Hippocampal formation (tissue), 2 donors: ENCODE measurements at places on chromosomes 12 and 14.

DNA sequence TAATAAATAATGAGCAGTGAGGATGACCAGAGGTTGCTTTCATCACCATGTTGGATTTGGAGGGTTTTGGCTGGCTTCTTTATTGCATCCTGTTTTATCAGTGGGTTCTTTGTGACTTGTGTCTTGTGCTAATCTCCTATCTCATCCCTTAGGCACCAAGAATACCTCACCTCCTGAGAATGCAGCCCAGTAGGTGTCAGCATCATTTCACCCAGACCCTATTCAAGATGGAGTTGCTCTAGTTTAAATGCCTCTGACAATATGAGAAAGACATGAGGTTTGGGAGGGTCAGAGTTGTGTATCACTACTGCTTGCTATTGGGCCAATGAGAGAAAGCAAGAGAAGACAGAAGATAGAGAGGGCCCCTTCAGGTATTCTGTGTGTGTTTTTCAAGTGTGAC is 592.2 kb downstream of the ETNK1 start:
- no peak for DNase-seq

- DNase-seq, result no peak
Measured at GRCh38 chr14:61296719-61297502, 15.8 kb upstream of the TMEM30B start.

DNA sequence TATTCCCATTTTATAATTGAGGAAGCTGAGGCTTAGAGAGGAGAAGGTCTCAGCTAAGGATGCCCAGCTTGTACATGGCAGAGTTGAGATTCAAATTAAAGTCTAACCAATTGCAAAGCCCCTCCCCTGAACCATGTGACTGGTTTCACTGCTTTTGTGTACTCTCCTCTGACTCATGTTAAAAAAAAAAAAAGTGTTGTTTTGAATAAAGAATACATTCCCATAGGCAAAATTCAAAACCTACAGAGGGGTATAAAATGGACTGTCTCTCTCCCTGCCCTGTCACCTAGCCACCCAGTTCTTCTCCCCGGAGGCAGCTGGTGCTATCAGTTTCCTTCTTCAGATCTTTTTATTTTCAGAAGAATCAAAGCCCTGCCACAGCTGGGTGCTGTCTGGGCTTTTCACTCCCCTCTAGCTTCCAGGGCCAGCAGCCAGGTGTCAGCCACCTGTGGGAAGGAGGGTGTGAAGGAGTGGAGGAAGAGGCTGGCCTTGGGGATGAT is 5.4 kb downstream of the PSMD9 start:
- DNase-seq, result no peak

DNA sequence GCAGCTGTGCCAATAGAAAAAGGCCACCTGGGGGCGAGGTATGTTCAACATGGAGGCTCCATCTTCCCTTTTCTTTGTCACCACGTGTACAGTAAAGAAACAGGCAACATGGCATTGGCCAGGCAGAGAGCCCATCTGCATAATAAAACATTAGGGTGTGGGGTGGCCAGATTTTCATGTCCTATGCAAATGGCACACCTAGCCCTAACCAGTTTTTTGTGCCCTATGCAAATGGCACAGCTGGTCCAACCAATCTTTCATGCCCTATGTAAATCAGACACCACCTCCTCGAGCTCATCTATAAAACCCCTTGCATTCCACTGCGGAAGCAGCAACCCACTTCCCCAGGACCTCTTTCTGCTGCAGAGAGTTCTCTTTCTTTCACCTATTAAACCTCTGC is 149.1 kb upstream of the RGS6 start:
- no peak for DNase-seq

GRCh38 chr14:63573581-63573980 is 30.4 kb upstream of the PPP2R5E start:
- DNase-seq, result no peak

DNA sequence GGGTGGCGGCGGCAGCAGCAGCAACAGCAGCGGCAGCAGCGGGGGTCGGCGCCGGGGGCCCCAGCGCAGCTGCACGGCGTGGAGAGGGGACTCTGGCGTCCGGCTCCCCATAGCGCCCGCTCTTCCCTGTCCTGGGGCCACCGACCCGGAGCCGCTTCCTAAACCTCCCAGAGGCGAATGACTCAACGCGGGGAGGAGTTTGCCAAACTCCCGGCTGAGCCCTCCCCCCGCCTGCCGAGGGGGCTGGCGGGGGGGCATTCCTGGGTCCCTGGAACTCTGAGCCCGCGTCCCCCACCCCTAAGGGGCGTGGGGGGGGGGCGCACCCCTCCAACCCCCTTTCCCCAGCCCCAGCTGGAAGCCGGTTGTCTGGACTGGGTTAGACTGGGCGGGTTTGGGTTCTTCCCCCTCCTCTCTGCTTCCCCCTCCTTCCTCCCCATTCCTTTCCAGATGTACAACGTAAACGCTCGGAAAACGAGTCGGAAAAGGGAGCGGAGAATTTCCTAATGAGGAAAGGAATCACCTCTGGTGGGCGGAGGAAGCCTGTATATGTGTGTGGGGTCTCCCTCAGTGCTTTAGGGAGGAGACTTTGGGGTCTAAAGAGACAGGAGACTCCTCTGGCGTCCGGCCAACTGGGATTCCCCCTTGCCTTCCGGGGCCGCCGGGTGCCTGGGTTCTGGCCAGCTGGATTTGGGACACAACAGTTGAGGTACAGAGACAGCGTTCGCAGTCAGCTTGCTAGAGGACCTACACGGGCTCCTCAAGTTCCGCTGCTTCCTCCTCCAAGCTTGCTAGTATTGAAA is at the start of gene ITGA5:
TSS of gene ITGA5 (minus strand) at position 179 of the 800 bp plus-strand sequence. CDS start at position 111, 68 bp downstream.
- DNase-seq, result no peak

DNA sequence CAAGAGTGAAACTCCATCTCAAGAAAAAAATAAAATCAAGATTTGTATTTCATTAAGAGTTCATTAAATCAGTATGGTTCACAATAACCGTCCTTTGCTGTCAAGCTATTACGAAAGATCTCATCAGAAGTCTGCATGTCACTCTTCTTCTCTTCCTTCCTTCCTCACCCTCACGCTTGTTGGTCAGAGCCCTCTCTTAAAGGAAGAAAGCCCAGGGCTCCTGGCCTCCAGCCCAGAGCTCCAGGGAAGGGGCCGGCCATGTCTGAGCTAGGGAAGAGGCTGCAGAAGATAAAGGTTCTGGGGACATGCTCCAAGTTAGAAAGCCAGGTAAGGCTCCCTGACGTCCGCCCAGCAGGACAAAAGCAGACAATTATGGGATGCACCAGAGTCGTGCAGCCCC is 43.1 kb upstream of the DLK1 start:
- no peak for DNase-seq

- DNase-seq, result no peak
Measured at GRCh38 chr12:14216405-14217294, 148.8 kb upstream of the ATF7IP start.

- DNase-seq, result no peak
Measured at GRCh38 chr12:128047266-128048060, 219.5 kb upstream of the TMEM132C start.

GRCh38 chr12:67541625-67541991 is 106.9 kb upstream of the DYRK2 start:
- DNase-seq, result no peak
